Osteocyte (in vitro differentiated cells): ENCODE measurements at places on chromosomes 5 and 9. TPM values are rescaled to one million over a fixed set of nuclear protein-coding genes. Genes with fewer than 3 reads are reported as not detected.

- DNase-seq, result no peak
- H3K27me3 ChIP-seq, result no peaks in the 10 kb centered on the region
- H3K27ac ChIP-seq, result no peak overlapping the region
Measured at GRCh38 chr5:68220260-68220659, 4.7 kb downstream of the PIK3R1 start.

DNA sequence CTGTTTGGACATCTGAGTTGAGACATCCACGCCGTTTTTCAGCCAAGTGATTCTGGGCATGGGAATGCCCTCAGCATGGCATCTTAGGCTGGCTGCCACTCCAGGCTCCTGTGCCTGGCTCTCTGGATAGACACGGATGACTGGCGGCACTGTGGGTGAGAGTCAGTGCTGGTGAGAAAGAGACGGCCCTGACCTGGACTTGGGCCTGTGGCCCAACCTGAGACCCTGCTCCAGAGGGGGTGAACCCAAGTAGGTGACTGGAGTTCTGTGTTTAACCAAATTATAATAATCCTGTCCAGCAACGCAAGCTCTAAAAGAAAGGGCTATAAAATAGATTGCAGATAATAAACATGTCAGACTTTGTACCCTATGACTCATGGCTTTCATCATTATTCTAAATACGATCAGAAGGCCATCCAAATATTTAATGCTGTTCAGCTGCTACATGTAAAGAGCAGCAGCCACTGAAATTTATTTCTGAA lies 173.9 kb downstream of the HSPA4 start:
- no peaks in the 10 kb centered on the region for H3K27me3 ChIP-seq
- no peak for DNase-seq
- H3K27ac ChIP-seq, result no peak overlapping the region

DNA sequence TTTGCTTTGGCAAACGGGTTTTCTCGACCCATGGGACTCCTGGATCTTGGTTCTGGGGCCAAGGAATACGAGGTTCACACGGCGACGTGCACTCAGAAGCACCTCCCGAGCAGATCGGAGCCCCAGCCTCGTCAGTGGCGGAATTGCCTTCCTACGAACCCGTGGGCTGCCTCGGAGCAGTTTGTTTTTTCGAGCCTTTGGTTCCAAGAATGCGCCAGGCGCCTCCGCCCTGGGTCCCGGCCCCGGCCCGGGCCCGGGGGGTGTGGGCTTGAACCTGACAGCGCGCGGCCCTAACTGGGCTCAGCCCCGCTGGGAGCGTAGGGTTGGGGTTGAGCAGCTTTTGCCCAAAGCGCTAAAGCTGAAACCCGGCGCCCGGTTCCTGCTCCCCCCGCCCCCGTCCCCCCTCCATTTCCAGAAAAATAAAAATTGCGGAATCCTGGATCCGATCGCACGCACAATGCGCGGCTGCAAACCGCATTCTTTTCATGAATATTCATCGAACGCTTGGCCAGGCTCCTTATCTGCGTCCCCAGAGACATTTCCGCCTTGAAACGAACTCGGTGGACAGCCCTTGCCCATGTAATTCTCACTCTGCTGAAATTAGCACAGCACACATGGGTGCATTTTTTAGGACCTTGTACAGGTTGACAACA lies 1.0 kb downstream of the BASP1 start:
- DNase-seq, result no peak
- H3K4me3 ChIP-seq, result peak overlapping the region; percentile 86
- H3K27ac ChIP-seq, result peak overlapping the region; percentile 80
- no peaks in the 10 kb centered on the region for H3K27me3 ChIP-seq
- peaks cover 62% of the 10 kb centered on the region for H3K4me1 ChIP-seq
- peaks cover 3% of the 10 kb centered on the region for H3K36me3 ChIP-seq

- H3K4me3 ChIP-seq, result peak overlapping the region; percentile 84
- H3K27ac ChIP-seq, result no peak overlapping the region
- peak; percentile 86 for DNase-seq
- H3K27me3 ChIP-seq, result peaks cover 22% of the 10 kb centered on the region
Measured at GRCh38 chr9:19925674-19926503, 137.1 kb upstream of the SLC24A2 start.

DNA sequence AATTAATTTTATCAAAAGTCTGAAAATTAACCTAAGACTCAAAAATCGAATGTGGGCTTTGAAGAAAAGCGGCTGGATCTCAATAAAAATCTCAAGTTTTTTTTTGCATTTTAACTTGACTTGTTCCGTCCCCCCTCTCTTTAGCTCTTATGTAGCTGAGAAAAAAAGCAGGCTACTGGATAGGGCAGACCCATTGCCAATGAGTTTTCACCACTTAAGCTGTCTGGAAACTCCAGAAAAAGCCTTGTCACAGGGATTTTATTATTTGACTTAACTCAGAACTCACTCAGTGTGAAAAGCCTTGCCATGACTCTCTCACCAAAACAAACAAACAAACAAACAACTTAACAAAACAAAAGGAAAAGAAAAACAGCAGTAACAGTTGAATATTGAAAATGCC lies 247.4 kb downstream of the CDH9 start:
- no peak for DNase-seq
- no peaks in the 10 kb centered on the region for H3K4me1 ChIP-seq
- no peaks in the 10 kb centered on the region for H3K36me3 ChIP-seq

DNA sequence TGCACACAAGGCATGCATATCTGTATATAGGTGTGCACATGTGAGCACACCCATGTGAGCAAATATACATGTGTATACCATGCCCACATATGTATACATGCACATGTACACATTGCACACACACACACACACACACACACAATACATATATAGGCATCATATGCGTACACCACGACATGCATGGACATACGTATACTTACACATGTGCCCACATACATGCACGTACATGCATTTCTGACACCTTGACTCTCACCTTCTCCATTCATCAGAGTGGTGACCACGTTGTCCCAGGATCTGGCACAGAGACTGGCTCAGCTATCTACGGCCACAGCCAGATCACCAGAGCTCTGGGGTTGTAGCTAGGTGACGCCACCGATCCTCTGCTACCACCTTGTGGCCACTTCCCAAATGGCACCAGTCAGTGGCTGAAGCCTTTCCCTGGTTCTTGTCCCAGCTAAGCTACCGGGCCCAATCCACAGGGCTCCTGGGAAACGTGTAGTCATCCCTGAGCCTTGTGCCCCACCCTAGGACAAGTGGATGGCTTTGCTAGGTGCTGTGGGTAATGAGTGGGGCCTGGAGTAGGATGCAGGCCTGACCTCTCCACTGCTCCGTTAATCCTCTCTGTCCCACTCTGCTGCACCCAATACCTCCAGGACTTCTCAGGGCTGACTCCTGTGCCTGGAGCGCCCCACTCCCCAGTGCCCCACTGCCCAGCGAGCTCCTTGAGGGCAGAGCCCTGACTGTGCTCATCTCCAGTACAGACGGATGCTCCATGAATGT lies 194.4 kb downstream of the RGS3 start:
- H3K4me1 ChIP-seq, result peaks cover 10% of the 10 kb centered on the region
- peak; percentile 93 for DNase-seq
- H3K27me3 ChIP-seq, result peaks cover 35% of the 10 kb centered on the region
- no peak overlapping the region for H3K27ac ChIP-seq
- H3K36me3 ChIP-seq, result no peaks in the 10 kb centered on the region

GRCh38 chr5:179294891-179295777 lies 50.1 kb downstream of the ADAMTS2 start:
- DNase-seq, result no peak
- H3K27ac ChIP-seq, result no peak overlapping the region
- no peaks in the 10 kb centered on the region for H3K4me1 ChIP-seq
- no peaks in the 10 kb centered on the region for H3K27me3 ChIP-seq
- H3K36me3 ChIP-seq, result no peaks in the 10 kb centered on the region

DNA sequence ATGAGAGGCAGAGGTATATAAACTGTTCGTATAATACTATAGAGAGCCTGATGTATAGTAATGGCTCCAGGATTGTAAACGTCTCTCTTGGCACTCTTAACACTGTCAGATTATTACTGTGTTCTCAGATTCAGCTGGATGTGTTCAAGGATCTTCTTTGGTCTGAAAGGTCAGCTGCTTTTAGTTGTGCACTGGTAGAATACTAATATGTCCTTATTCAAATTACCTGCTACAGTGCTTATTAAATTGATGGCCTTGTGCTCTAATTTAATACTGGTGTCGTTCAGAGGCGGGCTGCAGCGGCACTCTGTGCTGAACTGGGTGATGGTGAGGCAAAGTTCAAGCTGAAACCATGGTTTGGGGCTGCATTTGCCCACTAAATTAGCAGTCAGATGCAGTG lies 216.7 kb upstream of the ARRDC3 start:
- H3K27ac ChIP-seq, result no peak overlapping the region
- DNase-seq, result no peak
- no peak overlapping the region for H3K4me3 ChIP-seq
- H3K4me1 ChIP-seq, result peaks cover 3% of the 10 kb centered on the region

- H3K27ac ChIP-seq, result peak overlapping the region; percentile 99
- H3K4me3 ChIP-seq, result peak overlapping the region; percentile 94
- H3K4me1 ChIP-seq, result peaks cover 40% of the 10 kb centered on the region
- H3K36me3 ChIP-seq, result peaks cover 3% of the 10 kb centered on the region
- DNase-seq, result peak; percentile 72
- H3K27me3 ChIP-seq, result no peaks in the 10 kb centered on the region
Measured at GRCh38 chr5:132962429-132963021, 909 bp downstream of the AFF4 start.

DNA sequence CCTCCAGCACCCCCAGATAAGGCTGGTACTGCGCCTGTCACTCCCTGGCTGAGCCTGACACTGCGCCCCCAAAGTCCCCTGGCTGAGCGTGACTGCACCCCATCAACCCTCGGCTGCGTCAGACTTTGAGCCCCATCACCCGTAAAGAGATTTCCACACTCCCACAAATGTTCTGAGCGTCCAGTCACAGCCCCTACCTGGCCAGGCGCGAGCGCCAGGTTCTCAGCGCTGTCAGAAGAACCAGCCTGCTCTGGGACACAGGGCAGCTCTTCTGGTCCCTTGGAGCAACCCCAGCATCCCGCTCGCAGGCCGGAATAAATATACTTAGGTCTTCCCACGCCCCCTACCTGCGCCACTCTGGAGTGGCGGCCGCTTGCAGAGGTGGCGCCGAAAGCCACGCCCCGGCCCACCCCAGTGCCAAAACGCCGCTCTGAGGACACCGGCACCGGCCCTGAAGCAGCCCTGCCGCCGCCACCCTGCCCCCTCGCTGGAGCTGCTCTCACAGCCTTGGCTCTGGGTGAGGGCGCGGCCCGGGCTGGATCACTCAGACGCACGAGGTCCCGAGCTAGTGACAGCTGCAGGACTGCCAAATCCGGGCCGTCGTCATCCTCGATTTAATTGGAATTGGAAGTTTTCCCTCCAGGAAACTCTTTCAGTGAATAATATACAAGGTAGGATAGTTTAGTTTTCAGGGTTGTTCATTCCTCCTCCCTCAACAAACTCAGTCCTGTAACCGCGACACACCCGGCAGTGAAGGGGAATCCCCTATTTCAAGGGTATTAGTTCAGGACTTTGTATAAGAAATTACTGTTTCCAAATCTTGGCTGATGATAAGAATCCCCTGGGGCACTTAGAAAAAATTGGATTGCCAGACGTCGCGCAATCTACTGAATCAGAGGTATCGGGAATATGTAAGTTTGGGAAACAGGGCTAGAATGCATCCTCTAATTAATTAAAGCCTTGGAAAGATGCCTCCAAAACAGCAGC lies 1.2 kb upstream of the CEMIP2 start:
- peak overlapping the region; percentile 79 for H3K4me3 ChIP-seq
- no peaks in the 10 kb centered on the region for H3K36me3 ChIP-seq
- DNase-seq, result no peak
- H3K4me1 ChIP-seq, result peaks cover 37% of the 10 kb centered on the region
- no peaks in the 10 kb centered on the region for H3K27me3 ChIP-seq

DNA sequence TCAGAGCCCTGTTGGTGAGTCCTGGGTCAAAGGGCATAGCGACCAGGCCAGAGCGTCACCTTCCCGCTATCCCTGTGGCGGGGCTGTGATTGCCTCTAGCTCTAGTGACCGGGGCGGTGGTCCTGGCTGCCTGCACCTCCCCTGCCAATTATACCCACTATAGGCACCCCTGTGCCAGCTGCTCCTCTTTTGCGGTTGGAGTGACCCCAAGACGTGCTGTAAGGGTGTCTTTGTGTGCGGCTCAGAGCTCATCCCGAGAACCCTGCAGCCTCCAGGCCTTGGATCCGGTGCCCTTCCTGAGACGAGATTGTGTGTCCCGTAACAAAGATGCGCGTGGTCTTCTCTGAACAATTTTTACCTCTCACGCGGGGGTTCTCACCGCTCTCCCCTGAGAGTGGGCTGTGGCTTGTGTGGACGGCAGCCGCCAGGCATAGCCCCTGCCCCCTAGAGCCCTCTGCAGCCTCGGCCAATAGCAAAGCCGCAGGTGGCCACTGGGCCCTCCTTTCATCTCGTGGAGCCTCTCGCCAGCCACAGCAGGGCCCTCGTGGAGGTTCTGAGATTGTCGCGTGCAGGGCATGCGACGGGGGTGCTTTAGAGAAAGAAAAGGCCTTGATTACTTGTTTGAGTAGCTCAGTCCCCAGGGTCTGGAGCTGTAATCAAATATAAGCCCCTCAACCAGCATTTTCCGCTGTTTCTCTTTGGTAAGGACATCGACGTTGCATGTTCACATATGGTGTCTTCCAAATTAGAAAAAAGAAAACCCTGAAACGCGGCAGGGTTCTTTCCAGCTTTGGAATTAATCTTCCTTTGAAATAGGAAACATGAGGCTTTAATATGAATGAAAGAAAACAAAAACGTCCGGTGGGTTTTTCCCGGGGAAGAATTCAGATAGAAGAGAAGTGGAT lies 10.7 kb downstream of the NKD2 start:
- no peaks in the 10 kb centered on the region for H3K36me3 ChIP-seq
- no peak overlapping the region for H3K4me3 ChIP-seq
- DNase-seq, result no peak
- no peaks in the 10 kb centered on the region for H3K4me1 ChIP-seq

- H3K36me3 ChIP-seq, result peaks cover 8% of the 10 kb centered on the region
- H3K27me3 ChIP-seq, result peaks cover 4% of the 10 kb centered on the region
- DNase-seq, result no peak
- no peak overlapping the region for H3K4me3 ChIP-seq
- peaks cover 8% of the 10 kb centered on the region for H3K4me1 ChIP-seq
- no peak overlapping the region for H3K27ac ChIP-seq
Measured at GRCh38 chr9:108197008-108197365, 658.8 kb downstream of the ACTL7B start.

DNA sequence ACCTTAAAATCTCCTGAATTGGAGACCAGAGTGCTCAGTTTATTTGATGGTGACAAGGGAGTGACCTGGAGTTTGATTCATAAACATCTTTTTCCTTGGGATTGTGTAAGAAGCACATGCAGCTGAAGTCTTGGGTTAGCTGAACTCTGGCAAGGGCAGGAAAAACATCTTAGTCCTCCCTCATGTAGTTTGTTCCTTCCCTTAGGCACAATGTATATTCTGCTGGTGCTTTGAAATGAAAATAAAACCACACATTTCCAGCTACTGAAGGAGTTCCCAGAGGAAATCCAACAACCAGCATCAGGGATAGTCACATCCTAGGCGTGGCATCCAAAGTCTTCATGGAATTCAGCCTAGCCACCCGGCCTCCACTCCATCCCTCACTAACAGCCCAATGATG lies 95.2 kb upstream of the PAPPA start:
- H3K4me1 ChIP-seq, result peaks cover 22% of the 10 kb centered on the region
- peak overlapping the region; percentile 63 for H3K27ac ChIP-seq
- H3K4me3 ChIP-seq, result no peak overlapping the region
- DNase-seq, result no peak
- no peaks in the 10 kb centered on the region for H3K27me3 ChIP-seq

QRFP gene
- not detected in 2 replicates for total RNA-seq

RORB gene
- total RNA-seq, result not detected in 2 replicates

ANXA2R gene
- total RNA-seq, result 5.2 and 5.3 TPM in 2 replicates

CD14 gene
- total RNA-seq, result not detected in 2 replicates

SLC36A2 gene
- not detected in 2 replicates for total RNA-seq
